Non-pigmented ciliary epithelial cell (primary cell): ENCODE measurements at places on chromosomes 6 and 20.

DNA sequence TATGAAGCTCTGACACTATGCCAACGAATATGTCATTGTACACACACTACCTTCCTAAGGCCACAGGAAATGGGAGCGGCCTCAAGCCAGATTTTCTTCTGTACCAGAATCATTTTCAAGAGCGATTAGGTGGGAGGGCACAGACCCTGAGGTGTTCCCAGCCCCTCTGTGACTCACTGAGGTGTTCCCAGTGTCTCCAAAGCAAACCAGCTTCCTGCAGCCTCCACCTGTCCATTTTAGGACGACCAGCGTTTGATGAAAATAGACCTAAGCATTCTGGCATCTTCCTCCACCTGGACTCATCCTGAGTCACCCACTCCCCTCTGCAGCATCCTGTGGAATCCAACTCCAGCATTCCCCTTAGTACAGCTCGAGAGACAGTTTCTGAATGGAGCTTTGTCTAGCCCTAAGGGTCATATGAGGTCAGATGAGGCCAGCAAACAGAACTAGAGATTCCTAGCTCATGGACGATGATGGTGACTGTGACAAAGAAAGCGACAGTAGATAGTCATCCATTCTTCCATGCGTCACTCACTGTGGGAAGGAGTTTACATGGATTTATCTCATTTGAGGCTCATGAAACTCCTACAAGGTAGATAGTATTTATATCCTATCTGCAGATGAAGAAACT, 203.4 kb downstream of the PTPRT start:
- no peak for DNase-seq

DNA sequence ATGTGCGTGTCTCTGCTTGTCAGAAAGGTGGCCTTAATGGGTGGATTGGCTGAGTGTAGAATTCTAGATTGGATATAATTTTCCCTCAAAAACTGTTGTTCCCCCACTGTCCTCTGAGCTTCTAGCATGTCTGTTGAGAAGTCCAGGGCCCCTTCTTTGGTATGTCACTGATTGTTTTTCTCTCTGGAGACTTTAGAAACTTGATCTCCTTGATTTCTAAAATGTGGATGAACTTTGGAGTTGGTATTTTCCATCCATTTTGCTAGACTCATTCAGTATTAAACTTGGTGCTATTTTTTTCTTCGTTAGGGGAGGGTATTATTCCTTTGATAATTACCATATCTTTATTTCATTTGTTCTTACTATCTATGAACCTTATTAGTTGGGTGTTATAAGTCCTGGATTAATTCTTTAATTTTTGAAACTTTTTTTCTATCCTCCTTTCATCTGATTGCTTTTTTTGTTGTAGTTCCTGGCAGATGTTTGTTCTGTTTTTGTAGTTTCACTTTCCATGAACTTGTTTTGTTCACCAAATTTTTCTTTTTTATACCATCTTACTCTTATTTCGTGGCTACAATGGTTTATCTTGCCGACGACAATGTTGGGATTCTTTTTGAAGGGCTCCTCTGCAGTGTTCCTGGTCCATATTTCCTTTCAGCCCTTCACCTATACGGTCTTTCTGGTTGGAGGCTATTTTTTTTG, 68.4 kb downstream of the ARID1B start:
- no peak for DNase-seq

DNA sequence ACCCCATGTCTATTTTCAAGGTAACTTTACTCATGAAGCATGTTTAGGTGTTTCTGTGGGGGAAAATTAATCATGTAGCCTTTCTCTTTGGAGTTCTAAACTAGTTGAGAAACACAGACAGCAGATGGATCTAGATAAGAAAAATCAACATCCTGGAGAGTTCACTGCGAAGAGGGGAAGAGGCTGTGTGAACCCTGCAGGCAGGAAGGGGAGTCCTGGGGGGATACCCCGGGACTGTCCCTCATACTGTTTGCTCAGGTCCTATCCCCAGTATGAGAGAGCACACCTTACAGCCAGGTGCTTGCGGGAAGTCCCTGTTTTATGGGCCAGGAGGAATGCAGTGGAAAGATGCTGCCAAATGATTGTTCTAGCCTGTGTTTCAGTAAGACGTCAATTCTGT, 32.7 kb downstream of the CHMP4B start:
- DNase-seq: no peak

DNA sequence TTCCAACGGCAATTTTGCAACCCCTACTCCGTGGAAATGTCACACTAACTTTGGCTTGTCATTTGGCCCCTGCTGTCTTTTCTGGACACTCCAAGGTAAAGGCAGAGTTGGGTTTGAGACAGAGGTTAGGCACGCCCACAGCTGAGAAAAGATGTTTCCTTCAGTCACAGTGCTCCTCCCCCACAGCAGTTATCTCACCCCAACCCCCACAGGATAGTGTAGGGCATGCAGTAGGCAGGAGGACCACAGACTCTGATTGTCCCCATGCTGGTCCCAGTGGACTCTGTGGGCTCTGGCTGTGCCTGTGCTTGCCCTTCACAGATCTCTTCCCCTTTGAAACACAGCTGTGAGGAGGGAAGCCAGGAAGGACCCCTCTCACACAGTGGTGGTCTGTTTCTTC, 124.0 kb upstream of the CARMIL1 start:
- no peak for DNase-seq

DNA sequence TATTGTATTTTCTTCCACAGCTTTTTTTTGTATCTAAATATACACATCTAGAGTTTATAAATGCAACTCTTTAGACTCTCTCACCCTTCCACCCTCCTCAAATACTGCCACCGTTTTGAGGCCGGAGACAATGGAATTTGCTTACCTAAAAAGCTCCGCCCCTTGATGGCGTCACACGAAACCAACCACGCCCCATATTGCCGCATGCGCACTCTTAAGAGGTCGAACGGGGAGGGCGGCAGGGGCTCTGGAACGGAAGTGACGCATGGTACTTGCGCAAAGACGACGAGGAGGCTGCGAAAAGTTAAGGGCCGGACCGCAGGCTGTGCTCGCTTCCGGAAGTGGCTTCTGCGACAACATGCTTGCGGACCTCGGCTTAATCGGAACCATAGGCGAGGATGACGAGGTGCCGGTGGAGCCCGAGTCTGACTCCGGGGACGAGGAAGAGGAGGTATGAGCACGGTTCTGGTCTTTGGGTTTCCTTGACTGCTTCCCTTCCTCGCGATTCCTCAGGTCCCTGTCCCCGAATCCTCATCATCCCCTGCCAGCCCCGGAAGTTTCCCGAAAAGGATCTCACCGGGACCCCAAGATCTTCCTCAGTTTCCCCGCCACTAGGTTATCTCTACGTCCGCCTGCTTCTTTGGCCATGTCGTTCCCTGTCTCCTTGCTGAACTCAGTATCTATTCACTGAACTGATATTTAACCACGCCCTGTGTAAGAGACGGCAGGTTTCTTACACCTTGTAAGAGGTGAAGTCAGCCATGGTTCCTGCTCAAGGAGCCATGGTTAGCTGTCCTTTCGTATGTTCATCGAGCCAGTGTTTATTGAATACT, at the start of gene DDX27:
DDX27 (plus strand) TSS at position 326 of the 833 bp plus-strand sequence; CDS start at position 359, 33 bp downstream.
- peak; percentile 93 for DNase-seq

- DNase-seq: no peak
Observed at GRCh38 chr6:112007805-112008204, 46.1 kb upstream of the CCN6 start.

- no peak for DNase-seq
Observed at GRCh38 chr6:69105288-69105687, 470.2 kb downstream of the ADGRB3 start.

- no peak for DNase-seq
Observed at GRCh38 chr6:34671367-34671766, 25.2 kb downstream of the ILRUN start.
